ENCODE measurements at places on chromosomes 5 and 9.
A peak's percentile ranks its signal among the peaks of the same experiment; 100 is the strongest.

DNA sequence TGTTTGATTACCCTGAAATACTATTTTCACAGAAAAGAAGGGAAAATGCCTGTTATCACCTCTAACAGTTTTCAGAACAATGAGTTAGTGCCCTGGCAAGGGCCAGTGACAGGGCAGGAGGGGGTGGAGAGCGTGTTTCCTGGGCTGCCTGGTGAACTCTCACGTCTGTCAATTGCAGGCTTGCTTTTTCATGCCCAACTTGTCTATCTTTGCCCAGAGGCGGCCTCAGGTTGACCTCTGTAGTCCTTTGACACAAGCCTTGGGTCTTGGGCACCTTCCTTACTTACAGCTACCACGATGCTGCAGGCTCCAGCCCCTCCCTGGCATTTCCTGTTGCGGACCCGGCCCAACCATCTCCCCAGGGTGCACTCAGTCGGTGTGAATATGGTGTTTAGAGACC, 2.2 kb upstream of the CEL start:
- DNase-seq: no peak

DNA sequence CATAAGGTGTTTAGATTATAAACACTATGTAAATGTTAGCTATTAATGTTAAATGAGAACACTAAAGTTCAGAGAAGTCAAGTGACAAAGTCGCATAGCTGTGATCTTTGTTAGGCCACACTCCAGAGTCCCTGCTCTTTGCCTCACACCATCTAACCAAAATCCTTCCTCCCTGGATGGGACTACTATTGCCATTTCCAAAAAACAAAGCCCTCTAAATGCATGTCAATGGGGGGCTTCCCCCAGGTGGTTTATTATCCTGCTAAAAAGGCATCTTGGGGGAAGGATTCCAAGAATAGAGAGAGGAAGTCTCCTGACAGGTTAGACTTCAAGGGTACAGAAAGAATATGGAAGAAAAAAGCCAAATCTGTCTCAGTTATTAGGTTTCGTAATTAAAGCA, 10.4 kb downstream of the NR6A1 start:
- DNase-seq: no peak

DNA sequence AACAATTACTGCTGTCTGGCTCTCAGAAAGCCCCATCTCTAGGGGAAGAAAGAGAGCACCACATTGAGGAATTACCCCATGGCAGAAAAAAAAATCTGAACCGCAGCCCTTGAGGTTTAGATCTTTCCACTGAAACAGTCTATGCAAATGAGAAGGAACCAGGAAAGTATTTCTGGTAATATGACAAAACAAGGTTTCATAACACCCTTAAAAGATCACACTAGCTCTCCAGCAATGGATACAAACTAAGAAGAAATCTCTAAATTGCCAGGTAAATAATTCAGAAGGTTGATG, 427.1 kb downstream of the PRELID2 start:
- no peak for DNase-seq

DNA sequence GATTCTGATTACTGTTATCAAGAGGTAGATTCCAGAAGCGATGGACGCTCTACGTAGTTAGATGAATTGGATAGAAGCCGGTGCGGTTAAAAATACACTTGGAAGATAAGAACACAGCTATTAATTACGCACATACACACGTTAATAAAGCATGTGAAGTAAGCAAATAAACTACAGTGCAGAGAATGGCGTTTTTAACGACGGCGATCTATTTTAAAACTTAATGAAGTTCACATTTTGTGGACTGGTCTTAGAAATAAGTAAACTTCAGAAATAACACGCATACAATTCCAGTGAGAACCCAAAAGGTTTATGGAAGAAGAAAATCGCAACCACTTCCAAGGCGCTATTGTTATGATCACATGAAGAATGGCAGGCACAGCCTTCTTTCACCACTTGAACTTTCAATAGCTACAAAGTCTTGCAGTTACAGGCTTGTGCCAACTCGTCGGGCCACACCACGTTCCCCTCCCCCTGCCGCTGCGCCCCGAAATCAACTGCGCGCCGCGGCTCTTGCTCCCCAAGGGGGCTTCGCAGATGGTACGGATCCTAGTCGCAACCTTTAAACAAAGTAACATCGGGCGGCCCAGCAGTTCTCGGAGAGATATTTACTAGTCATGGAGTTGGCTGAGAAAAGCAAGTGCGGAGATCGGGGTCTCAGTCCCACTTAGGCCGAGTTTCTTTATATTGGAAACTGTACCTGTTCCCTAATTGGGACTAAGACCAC, 866 bp upstream of the SEMA6A start:
- DNase-seq: peak; percentile 40

GRCh38 chr5:58763390-58763789, 180.5 kb downstream of the RAB3C start:
- DNase-seq: no peak

DNA sequence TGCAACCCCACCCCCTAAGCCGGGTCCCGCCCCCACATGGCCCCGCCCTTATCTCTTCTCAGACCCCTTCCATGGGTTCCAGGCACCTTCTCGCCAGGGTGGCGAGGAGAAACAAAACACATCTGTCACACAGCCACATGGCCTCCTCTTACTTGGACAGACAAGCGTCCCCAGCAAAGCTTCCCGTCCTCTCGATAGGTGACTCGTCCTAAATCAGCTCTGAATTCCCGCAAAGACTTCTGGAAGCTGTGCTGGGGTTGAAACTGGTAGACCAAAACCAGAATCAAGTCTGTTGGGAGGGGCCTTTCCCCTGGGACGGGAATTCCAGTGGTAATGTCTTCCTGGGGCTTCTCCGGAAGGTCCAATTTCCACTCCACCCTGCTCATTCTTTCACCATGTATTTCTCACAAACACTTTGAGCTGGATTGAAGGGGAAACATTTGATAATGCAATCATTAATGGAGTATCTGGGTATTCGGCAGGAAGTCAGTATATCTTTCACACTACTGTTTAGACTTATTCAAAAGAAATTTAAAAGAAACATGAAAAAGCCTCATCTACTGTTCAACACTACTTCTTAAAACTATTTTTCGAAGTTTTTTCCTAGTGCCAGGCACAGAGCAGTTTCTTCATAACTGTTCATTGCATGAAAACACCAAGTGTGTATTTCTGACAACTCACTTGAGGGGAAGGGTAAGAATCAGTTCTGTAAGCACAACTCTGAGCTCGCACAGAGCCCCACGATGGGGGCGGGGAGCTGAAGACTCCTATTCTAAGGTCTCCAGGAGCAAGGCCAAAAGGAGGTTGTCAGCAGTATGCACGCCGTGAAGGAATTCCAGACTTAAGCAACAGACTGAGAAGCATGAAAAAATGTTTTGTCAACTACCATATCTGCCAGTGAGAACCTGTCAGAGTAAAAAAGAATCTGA, 644 bp upstream of the CTNNAL1 start:
- no peak for DNase-seq

GRCh38 chr5:93805616-93806379, 64.4 kb upstream of the POU5F2 start:
- DNase-seq: no peak

GRCh38 chr5:129172580-129172979, 78.0 kb downstream of the ISOC1 start:
- no peak for DNase-seq

DNA sequence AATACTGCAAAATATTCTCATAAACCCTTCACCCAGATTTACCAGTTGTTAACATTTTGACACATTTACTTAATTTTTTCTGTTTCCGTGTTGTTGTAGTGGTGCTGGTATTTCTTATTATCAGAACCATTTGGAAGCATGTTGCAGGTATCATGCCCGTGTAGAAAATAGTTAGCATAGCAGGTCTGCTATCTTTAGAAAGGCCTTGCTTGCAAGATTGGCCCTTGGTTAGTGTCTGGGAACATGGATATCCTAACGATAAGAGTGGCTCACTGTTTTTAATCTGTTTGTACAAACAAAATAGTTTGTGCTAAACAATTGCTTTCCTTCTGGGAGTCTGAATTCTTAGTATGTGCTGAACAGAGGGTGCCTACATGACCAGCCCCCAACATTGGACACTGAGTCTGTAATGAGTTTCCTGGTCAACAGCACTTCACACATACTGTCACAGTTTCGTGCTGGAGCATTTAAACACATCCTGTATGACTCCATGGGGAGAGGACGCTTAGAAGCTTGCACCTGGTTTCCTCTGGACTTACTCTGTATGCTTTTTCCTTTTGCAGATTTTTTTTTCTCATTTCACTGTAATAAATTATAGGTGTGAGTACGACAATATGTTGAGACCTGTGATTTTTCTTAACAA, 66.9 kb downstream of the MAN2A1 start:
- DNase-seq: no peak

DNA sequence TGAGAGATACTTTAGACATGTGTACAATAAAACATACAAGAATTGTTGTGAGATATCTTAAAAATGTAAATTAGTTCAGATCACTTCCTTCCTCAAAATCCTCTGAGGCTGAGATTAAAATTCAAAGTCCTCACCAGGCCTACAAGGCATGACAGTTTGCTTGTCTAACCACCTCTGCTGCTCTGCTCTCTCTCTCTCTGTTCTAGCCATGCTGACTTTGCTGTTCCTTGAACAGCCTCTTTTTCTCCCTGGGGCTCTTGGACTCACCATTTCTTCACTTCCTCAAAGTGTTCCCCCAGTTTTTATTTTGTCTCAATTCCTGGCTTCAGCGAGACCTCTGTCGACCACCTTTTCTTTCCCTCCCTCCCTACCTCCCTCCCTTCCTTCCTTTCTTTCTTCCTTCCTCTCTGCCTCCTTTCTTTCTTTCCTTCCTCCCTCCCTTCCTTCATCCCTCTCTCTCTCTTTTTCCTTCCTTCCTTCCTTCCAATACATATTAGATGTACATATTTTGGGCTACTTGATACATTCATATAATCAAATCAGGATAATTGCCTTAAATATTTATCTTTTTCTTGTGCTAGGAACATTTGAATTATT, 27.0 kb downstream of the CATSPER3 start:
- DNase-seq: no peak

GRCh38 chr5:74182603-74183002, 457.9 kb downstream of the ENC1 start:
- no peak for DNase-seq

DNA sequence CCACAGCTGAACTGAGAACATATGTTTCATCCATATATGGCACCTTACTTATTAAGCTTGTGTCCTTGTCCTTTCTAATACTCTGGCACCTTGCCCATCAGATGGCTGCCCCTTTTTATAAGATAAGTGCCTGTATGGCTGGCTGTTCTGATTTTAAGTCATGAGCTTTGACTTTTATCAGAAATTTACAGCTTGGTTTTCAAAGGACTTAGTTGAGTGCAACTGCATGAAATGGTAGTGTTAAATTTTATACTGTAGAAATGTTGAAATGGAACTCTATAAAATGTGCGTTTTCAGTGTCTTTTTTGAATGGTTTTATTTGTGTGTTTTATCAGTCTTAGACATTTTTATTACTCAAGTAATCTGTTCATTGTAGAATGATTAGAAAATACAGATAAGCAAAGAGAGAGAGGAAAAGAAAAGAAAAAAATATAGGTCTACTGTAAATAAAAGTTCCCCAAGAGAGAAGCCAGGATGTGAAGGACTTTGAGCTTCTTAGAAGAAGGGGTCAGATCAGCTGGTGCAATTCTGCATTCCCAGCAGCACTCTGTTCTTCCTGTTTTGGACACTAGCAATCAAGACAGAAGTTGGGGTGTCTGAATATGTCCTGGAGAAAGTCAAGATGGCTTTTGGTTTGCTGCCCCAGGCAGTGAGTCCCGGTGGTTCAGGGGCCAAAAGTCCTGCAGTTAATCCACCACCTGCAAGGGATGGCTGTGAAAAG, 38.9 kb downstream of the ARHGAP26 start:
- DNase-seq: no peak

GRCh38 chr5:119322948-119323537, 32.8 kb upstream of the TNFAIP8 start:
- no peak for DNase-seq

DNA sequence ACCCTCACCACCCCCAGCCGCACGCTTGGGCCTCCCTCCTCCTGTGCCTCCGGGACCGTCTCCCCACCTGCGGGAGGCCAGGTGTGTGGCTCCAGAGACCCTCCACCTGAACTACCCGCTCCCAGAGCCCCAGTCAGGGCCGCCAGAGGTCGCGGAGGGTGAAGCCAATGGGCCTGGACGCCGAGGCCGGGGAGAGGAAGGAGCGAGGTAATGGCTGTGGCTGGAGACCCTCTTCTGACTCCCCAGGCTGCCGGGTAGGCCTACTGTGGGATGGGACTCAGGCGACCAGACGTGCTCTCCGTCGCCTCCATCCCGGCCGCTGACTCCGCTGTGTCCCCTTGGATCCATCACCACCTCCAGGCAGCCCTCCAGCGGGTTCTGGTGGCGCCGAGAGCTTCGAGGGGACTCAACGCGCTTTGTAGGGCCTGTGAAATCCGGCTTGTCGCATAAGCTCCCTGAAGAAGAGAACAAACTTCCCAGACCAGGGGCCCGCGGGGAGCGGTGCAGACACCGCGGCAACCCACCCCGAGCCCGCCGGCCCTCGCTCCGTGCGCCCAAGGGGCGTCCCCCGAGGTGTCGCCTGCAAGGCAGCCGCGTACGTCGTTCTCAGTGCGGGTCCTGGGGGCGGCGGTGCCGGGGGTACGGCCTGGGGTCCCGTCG, 12.6 kb downstream of the IRX2 start:
- DNase-seq: peak; percentile 29

DNA sequence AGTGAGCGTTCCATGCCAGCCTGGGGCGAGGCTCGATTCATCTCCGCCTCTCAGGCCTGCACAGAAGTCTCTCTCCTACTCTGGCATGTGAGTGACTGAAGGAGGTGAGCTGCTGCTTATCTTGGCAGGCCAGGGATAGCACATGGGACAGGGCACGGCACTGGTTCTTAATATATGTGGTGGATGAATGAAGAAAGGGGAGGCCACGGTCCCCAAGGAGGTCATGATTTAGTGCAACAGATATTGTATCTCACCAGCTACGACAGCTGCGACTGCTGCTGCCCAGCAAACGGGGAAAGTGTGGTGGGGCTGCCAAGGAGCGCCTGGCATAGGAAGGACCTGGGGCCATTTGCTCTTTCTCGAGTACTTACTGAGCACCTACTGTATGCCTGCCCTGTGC, 19.3 kb upstream of the MAPK9 start:
- no peak for DNase-seq

DNA sequence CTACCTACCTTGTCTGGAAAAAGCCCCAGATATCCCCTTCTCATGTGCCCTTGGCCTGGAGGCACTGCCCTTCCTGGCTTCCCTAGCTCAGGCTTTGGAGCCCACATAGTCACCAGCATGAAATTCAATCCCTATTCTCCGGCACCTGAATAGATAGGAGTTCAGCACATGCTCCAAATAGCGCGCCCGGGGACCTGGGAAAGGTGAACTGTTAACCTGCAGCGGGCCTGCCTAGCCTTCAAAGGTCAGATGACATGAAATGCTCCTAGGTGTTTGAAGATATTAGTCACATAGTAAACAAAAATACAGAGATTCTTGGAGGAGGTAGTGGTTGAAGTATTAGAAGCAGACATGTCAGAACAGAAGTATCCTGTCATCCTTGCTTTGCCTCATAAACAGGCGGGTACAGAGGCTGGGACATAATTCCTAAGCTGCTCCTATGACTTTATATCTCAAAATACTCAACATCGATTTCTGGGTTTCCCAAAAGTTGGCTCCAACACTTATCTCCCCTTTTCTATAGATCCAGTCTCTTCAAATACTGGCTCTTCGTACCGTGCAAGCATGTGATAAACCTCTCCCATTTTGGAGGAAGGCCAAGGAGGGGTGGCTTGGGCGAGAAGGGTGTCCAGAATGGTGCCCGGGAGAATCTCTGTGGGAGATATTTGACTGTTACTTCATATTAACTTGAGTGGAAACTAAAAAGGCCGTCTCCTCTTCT, 88.0 kb upstream of the ANKH start:
- no peak for DNase-seq

GRCh38 chr5:94711785-94712184, 93.3 kb downstream of the SLF1 start:
- no peak for DNase-seq

Data from activated naive CD8-positive, alpha-beta T cell treated with anti-CD3 and anti-CD28 coated beads, Interleukin-2, amount 10 ng/mL, durations not matched to agents 7 days and 5 days (primary cell).